Activated T-helper 1 cell treated with Interleukin-2 at 50 U/mL for 16 hours (primary cell): ENCODE measurements at places on chromosomes 3 and 15.

GRCh38 chr3:168161696-168162095 is 66.0 kb upstream of the GOLIM4 start:
- no peak for DNase-seq

GRCh38 chr3:69649120-69650065 is 89.9 kb upstream of the MITF start:
- DNase-seq = no peak

DNA sequence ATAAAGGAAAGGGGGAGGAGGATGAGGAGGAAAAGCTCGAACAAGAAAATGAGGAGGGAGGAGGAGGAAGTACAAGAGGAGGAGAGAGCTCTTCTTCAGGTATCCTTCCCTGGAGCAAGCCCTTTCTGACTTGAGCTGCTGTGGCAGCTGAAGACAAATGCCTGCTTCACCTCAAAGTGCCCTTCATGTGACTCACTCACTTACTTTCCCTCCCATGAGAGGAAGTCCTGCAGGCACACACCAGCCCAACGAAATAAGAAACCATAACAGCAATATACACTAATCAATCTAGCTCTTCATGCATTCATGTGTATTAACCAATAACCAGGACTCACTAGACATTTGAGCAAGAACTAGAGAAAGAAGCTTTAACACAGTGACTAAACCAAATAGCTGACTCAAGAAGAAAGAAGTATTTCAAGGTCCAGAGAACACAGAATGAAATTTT is 251.9 kb downstream of the IGSF11 start:
- DNase-seq = no peak

GRCh38 chr15:62119227-62119864 is 45.7 kb downstream of the C2CD4B start:
- DNase-seq = no peak

DNA sequence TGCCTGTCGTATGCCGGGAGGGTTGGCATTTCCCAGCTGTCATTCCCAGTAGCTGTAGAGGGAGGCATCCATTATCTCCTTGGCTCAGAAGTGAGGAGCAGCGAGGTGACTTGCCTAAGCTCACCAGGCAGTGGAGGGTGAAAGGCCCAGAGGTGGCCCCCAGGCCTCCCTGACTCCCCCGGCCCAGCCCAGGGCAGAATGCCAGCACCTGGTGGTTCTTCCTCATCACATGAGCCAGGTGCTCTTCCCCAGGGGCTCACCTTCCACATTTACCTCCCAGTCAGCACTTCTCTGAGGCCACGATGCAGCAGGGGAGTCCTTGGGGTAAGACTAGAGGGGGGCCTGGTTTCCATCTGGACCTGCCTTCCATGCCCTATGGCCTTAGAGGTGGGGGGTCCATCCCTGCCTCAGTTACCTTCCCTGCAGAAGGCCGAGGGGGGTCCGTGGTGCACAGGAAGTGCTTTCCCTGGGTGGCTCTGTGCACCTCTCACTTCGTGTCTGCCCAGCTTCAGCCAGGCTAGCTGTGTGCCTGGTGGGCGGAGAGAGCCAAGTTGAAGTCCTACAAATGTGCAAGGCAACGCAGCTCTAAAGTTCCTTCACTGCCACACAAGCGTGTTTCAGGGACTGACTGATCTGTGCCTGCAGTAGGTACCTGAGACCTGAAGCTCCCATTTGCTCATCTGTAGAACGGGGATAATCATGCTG is 70.3 kb upstream of the PLXNA1 start:
- DNase-seq = no peak

- DNase-seq = no peak
These were observed 6.1 kb downstream of the VIPR1 start for GRCh38 chr3:42508562-42508961.

DNA sequence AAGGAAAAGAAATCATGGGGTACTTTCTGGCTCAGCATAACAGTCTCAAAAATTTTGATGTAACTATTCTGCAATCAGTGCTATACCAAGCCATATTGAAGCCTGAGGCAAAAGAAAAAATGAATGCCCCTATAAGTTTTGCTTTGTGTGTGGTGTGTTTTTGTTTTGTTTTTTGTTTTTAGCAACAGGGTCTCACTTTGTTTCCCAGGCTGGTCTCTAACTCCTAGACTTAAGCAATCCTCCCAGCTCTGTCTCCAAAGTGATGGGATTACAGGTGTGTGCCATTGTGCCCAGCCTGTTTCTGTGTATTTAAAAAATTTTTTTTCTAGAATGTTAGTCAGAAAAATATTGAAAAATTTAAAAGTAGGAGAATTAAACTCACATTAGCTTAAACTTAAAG is 93.2 kb downstream of the ZNF280D start:
- DNase-seq = no peak

DNA sequence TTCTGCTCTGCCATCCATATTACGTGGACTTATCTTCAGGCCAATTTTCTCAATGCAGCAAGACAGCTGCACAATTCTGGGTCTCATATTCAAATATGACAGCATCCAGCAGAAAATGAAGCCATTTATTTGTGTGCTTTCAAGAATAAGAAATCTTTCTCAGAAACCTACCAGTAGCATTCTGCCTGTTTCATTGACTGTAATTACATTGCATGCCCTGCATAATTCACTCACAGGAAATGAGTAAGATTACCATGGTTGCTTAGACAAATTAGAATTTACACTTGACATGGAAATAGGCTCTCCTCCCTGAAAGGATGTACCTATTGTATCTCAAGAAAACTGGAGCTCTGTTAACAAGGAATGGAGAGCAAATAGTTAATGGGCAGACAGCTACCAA is 346.6 kb upstream of the DCBLD2 start:
- DNase-seq = no peak

DNA sequence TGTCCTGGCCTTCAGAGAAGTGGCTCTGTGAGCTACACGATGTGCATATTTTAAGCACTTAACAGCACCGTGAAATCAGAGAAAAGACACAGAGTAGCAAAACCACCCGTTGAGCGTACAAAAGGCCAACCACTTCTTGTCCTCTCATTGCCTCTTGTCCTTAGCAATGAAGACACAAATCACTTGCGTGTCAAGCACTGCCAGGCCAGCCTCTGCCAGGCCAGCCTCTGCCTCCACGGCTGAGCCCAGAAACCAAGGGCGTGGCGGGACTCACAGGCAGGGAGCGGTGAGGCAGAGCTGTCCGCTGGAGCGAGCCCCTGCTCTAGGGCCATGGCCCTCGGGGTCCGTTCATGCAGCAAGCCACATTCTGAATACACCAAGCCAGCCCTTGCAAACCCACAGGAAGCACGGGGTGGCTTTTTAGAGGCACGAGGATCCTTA is 4.0 kb downstream of the MUC4 start:
- DNase-seq = no peak

- DNase-seq = no peak
These were observed at the start of gene TM4SF1 for GRCh38 chr3:149377408-149378364. Gene TM4SF1, minus strand, starts transcription at chr3:149377649. Its CDS starts 102 bp downstream, at chr3:149377547.

DNA sequence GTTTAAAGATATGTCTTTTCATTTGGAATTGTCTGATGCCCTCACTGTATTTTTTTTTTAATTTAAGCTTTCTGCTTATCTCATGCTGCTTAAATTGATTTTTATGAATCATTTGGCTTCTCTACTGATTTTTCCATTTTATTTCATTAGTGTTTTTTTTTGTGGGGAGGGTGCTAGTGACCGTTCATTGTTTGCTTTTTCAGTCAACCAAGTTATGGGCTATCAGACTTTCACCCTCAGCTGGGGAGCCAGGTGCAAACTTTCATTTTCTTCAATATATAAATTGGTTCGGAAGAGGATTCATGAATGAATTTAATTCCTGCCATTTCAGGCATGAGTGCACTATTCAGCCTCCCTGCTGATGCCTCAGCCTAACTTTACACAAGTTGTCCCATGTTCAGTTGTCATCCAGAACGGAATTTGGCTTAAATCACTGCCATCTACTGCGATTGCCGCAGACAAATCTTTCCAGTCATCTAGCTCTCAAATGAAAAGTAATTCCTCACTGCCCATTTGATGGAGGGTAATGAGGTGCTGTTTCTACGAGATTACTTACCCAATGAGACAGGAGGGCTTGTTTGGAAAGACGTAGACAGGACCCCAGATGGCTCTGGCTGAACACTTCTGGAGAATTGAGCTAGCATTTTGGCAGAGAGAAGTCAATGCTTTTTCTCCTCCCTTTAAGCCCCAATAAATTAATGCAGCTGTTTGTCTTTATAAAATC is 89.9 kb upstream of the RORA start:
- DNase-seq = no peak

DNA sequence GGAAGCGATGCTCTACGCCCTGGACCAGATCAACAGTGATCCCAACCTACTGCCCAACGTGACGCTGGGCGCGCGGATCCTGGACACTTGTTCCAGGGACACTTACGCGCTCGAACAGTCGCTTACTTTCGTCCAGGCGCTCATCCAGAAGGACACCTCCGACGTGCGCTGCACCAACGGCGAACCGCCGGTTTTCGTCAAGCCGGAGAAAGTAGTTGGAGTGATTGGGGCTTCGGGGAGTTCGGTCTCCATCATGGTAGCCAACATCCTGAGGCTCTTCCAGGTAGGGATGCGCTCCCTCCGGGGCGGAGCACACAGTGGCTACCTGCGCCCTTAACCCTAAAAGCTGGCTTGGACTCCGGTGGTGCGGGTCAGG is 698 bp downstream of the GRM7 start:
- no peak for DNase-seq

- DNase-seq = no peak
These were observed 54.0 kb downstream of the DPH6 start for GRCh38 chr15:35491999-35492398.

DNA sequence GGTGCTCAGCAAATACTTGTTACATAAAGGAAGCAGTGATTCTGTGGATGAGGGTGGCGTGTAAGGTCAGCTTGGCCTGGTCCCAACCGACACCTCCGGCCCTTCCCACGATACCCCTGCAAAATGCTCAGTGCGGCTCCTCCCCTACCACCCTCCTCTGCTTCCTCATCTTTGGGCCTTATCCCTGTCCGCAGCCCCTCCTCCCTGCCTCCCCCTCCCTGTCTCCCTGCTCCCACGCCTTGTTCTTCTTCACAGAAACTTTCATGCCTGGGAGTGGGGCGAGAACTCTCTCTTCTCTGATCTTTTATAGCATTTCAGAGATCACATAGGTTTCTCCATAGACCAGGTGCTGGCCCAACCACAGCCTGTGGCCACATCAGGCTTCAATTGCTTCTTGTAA is 75.0 kb upstream of the ATP2B2 start:
- DNase-seq = no peak

GRCh38 chr15:58517682-58518525 is 86.1 kb downstream of the LIPC start:
- no peak for DNase-seq

- no peak for DNase-seq
These were observed 575.4 kb upstream of the GOLIM4 start for GRCh38 chr3:168671091-168671490.

GRCh38 chr15:77187751-77188464 is 117.0 kb upstream of the TSPAN3 start:
- DNase-seq = no peak

- no peak for DNase-seq
These were observed 7.5 kb upstream of the COLQ start for GRCh38 chr3:15528854-15529537.

DNA sequence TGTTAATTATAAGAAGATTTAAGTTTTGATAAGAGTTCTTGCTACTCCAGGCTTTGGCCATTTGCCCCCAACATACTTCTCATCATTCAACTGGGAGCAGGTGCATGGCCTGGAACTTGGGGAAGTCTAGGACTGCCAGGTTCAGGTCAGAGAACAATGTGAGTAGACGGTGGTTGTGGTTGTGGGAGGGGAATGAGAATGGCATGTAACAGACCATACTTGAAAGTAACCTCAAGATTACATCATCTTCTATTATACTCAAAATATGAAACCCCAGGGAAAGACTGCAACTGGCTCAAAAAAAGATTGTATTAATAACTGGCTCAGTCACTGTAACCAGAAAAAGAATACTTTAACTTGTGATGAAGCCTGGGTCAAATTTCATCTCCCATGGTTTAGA is 364.9 kb upstream of the DPPA4 start:
- no peak for DNase-seq

GRCh38 chr3:180630371-180630770 is 28.4 kb downstream of the TTC14 start:
- DNase-seq = no peak

DNA sequence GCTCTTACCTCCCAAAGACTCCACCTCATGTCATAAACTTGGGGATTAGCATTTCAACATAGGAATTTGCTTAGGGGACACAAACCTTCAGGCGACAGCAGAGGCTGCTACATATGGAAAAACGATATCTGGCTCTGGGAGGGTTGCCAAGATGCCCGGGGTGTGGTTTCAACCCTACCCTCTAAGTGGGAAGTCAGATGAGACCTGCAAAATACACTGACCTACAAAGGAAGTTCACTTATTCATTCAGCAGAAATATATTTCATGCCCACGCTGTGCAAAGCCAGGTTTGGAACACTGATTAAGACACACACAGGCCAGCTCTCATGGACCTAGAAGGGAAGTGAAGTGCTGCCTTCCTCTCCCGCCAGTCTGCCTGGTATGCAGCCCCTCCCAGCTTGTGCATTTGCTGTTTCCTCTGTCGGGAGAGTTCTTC is 239.3 kb downstream of the FEZF2 start:
- DNase-seq = no peak

- DNase-seq = no peak
These were observed 1.2 kb downstream of the BRPF1 start for GRCh38 chr3:9732740-9733115.

DNA sequence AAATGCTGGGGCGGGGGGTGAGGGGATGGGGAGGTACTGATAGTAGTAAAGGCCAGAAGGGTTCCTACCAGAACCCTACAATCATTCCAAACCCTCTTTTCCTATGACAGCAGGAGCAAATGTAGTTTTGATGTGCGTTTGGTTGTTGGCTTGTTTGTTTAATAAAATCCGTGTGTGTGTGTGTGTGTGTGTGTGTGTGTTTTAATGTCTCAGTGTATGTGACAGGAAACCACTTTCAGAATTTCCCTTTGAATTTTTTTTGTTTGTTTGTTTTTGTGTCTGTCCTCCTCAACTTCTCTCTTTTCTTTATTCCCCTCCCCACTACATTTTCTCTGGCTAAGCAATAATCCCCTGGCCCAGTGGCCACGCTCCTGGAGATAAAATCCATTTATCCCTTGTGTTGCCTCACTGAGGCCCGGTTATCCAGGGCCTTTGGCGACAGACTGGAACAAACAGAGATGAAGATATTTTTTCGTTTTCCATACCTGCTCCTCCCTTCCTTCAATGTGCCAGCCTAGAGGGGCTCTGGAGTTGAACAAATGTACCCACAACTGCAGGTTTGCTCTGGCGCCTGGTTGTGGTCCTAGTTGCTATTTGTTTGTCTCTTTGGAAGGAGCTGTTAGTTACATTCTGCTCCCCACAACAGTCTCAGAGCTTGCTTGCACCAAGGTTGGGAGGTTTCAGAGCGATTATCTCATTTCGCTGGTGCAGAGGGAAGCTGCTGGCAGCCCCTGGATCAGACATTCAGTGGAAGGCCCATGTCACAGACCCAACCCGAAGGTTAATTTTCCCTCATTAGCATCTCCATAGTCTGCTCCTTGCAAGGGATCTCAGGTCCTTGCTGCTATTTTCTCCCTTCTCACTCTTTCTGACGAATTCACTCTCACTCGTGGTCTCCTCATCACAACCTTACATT is 17.9 kb downstream of the NR2F2 start:
- DNase-seq = no peak
